RWPE2 (cell line): ENCODE measurements at places on chromosomes 7 and 10.
A peak's percentile ranks its signal among the peaks of the same experiment; 100 is the strongest.

GRCh38 chr7:54802841-54803240 is 43.8 kb upstream of the SEC61G start:
- no peak for DNase-seq

- no peak for DNase-seq
These were observed 114.0 kb downstream of the WDR37 start for GRCh38 chr10:1169981-1170866.

- DNase-seq = no peak
These were observed 12.6 kb upstream of the NRBF2 start for GRCh38 chr10:63120554-63120953.

DNA sequence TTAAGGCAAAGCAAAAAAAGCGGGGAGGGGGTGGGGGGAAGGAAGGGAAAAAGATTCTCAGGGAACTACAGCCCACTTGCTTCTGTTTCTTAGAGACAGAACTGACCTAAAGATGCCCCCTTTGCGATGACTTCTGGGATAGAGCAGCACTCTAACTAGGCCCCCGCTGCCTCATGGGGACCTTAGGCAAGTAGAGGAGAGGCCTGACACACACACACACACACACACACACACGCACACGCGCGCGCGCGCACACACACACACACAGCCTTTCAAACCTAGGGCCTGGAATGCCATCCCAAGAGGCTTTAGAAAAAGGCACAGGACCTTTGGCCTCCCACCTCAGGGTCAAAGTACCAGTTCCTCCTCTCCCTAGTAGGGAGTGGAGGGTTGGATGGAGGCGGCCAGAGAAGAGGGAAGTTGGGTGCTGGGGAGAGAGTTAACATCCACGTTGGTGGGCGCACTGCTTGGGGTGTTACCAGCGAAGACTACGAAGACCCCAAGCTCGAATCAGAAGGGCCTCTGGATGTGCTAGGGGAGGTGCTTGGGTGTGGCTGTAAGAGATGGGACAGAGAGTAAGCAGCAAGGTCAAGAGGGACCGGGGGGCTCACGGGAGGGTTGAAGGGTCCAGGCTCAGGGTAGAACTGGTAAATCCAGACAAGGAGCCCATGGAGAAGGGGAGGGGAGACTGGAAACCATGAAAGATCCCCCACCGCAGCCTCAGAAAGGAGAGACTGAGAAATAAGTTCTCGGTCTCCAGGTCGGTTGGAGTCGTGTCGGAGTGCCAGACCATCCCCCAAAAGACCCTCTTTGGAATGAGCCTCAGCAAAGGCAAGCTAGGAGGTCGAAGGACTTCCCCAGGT is 1.2 kb upstream of the COL1A2 start:
- no peak for DNase-seq

GRCh38 chr10:2278363-2278762 is 541.0 kb upstream of the ADARB2 start:
- no peak for DNase-seq

DNA sequence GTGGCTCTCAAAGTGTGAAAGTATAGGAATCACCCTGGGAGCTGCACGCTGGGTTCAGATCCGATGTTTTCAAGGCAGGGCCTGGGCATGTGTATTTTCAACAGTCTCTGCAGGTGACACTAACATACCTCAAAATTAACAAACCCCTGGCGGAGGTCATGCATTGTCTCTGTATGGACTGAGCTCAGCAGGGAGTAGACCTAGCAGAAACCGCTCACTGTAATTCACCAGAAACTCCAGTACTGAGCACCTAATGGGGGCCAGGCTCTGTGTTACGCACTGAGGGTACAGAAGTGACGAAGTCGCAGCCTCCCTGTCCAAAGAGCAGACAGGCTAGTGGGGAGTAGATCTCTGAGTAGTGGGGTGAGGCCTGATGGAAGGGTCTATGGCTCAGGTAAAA is 5.6 kb downstream of the STRA8 start:
- DNase-seq = no peak

DNA sequence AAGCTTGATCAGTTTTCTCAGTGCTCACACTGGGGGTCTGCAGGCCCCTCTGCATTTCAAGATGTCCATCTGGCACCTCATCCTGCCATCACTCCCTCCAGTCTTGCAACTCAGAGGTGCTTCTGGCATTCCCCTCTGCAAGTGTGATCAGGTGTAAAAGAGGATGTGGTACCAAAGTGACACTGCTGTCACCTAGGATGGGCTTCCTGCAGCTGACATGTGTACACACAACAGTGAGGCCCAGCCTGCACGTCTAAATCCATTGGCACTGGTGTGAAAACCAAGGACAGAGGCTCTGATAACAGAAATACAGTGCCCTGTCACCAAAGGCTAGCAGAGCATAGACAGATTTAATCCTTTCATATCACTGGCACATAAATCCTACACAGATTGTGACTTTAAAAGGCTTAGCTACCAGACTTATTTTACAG is 162.5 kb upstream of the CELF2 start:
- DNase-seq = no peak

- DNase-seq = no peak
These were observed 36.9 kb upstream of the SH2D4B start for GRCh38 chr10:80500572-80501380.

DNA sequence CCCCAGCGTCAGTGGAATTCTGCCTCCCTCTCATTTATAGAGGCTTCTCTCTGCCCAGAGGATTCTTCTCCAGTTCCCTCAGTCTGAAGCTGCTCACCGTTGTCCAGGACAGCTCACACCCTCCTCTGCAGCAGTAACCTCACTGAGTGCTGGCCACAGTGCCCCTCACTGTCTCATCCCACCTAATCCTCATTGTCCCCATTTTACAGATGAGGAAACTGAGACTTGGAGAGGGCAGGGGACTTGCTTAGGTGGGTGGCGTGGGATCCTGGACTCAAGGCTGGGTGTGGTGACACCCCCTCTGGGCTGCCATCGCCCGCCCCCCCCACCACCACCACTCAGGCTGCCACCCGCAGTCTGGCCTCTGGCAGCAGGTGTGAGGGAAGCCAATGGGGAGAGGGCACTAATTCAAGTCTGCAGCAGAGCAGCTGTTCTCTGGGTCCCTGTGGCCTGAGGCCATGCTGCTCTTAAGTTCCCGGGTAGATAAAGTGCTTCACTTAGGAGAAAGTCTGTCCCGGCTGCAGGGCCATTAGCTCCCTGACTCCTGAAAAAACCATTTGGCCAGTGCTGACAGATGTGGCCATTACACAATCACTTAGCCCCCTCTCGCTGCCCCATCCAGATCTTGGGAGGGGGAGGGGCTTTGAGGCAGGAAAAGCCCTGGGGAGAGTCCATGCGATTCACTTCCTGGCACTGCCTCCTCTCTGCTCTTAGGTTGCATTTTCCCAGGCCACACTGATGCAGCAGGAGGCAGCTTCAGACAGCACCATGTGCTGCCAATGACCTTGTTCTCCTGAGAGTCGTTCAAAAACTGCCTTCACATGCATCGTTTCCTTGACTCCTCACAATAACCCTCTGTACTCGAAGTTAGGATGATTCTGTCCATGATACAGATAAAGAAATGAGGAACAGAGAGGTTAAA is 36.3 kb downstream of the DRGX start:
- no peak for DNase-seq

- no peak for DNase-seq
These were observed 139.6 kb upstream of the EEPD1 start for GRCh38 chr7:36013246-36014014.

GRCh38 chr7:132162556-132163144 is 413.6 kb downstream of the PLXNA4 start:
- no peak for DNase-seq

- no peak for DNase-seq
These were observed 2.3 kb downstream of the GLI3 start for GRCh38 chr7:42234736-42235135.

- no peak for DNase-seq
These were observed 37.1 kb upstream of the SRI start for GRCh38 chr7:88256906-88257305.

GRCh38 chr10:5538892-5539651 is 14.3 kb downstream of the CALML3 start:
- DNase-seq = peak; percentile 54

GRCh38 chr10:123035467-123036086 is 26.8 kb downstream of the ACADSB start:
- DNase-seq = no peak

DNA sequence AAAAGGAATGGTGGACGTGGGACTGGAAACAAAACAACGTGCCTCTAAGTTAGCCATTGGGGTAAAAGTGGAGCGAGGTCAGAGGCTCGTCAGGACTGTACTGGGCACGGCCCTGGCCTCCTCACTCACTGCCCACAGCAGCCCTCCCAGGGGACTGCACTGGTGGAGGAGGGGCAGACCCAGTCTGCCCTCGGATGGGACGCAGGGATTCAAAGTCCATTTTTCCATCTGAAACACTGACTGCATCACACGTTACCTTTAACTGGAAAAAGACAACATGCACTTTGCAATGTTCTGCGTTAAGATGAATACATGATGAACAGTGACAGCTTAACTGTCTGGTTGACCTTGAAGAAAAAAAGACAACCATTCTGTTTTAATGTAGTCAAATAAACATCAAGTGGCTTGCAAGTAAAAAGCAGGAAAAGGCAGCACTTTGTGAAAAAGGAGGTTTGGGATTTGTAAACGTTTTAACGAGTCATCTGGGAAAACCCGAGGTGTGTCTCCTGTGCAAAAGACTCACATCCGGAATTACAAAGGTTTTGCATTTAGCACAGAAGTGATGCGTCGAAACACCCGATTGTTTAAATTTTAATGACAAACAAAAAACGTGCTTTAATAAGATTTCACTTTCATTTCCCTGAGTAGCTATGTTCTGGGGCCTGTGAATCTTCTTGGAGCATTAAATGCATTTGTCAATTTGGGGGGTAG is 18.8 kb downstream of the KLF6 start:
- DNase-seq = no peak

DNA sequence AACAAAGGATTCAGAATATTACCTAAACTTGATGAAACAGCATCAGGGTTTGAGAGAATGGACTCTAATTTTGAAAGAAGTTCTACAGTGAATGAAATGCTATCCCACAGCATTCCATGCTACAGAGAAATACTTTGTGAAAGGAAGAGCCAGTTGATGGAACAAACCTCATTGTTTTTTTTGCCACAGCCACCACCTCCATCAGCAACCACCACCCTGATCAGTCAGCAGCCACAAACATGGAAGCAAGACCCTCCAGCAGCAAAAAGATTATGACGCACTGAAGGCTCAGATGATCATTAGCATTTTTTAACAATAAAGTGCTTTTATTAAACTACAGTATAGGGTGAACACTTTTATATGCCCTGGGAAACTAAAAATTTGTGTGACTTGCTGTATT is 98.7 kb downstream of the LRRC4 start:
- DNase-seq = no peak

- DNase-seq = no peak
These were observed 58.7 kb upstream of the COL1A2 start for GRCh38 chr7:94336009-94336408.

DNA sequence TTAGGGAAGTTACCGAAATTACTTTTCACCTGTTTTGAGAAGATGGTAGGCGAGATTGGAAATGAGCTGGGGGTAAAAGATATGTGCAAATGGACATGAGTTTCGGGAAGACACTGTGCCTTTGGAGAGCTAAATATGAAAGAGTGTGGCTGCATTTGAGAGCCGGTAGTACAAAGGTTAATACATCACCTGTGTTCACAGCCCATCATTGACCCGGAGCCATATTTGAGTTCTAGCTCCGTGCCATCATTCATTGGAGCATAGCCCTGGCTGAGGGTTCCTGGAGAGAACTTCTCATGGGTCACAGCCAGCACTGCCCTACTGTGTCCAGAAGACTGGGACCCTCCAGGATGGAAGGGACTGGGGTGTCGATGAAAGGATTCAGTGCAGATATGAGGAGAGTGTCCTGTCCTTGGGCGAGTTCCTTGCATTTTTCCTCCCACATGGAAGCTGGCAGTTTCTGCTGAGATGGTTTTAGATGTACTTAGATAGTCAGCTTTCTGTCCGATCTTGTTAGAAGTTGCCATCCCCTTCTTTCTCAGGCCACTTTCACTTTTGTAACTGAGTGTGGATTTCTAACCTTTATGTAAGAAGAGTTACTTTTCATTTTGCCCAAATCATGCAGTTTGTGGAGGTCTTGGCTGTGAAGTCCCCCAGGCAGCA is 138.8 kb downstream of the JCAD start:
- no peak for DNase-seq

DNA sequence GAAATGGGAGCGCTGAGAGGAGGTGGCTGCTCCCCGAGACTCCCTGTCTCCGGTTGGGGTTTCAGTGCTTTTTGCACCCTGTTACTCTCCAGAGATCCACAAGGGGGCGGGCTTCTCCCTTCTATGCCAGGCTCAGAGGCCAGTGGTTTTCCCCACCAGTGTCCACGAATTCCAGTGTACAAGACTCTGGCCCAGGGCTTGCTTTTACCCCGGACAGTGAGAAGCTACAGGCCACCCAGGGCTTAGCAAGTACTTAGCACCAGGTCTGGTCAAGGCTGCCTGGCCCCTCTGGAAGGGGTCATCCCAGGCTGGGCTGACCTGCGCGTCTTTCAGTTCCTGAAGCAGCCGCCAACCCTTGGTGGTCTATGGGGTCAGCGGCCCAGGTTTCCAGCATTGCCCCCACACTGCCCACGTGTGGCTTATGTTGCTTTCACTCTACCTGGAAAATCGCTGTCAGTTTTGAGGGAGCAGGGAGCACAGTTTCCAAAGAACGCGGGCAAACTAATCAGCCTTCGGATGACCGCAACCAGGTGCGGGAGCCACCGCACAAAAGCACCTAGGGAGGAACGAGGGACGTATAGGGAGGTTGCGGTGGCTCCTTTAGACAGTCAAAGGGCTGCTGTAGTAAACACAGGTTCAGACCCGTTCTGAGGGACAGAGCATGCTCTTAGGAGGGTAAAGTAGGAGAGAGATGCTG is 6.8 kb downstream of the CYP26A1 start:
- no peak for DNase-seq

- DNase-seq = peak; percentile 82
These were observed 10.4 kb downstream of the TNS3 start for GRCh38 chr7:47571331-47572093.
